ENCODE measurements at places on chromosomes 6 and 20.

DNA sequence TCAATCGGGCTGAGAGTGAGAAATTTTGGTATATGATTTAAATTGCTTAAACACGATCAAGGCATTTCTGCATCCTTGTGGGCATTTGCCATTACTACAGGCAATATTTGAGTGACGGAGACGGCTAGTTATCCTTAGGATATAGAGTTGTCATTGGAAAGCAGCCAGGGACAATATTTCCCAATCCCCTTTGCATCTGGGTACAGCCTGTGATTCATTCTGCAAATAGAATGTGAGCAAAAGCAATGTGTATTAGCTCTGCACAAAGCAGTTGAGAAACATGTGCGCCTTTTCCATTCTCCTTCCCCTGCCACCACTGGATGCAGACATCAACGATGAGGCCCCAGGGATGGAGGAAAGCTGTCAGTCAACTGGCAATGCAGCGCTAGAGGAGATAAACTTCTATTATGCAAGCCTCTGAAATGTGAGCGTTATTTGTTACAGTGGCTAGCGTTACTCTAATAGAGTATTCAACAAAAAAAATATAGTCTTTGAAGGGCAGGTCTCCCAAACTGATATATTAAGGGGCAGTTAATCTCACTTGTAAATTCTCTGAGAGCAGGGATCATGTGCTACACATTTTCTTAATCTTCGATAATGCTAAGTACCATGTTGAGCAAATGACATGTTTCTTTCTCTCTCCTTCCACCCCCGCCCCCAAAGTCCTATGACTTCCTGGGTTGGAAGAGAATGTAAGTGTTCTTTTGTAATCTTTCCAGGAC lies 37.1 kb upstream of the NCOA3 start:
- DNase-seq: no peak

GRCh38 chr20:43536817-43537440 lies 21.9 kb upstream of the SGK2 start:
- no peak for DNase-seq

- peak; percentile 41 for DNase-seq
Observed at GRCh38 chr6:73585566-73586415, 65.0 kb upstream of the EEF1A1 start.

DNA sequence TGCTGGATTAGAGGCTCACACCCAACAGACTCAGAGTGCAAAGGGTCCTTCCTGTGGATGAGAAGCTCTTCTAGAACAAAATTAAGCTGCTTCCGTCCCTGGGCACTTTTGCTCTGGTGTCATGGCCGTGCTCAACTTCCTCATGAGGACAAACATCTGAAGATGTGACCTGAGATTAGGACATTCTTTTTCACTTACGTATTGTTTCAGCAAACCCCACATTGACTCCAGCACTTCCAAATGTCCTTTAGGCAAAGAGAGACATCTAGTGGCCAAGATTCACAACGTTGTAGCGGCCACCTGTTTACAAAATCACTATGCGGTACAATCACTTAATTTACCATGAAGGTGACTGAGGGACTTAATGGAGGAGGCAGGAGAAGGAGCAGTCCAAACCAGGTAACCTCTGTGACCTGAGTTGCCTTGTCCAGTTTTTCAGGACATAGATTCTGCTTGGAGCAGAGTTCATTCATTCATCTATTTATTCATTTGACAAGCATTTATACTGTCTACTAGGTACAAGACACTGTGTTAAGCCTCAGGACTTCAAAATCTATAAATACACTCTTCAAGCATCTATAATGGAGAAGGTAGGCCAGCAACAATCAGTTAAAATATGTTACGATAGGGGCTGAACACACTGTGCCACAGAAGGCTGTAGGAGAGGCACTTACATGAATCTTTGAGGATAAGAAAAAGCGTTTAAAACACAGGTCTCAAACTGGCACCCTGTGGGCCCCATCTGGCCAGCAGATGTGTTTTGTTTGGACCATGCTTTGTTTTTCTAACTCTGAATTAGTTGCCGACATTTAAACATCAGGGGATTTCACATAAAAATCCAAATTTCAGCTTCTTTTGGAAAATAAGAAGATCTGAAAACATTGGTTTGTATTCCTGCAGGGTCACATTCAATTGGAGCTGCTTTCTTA lies 5.6 kb upstream of the ADGRF1 start:
- peak; percentile 20 for DNase-seq

DNA sequence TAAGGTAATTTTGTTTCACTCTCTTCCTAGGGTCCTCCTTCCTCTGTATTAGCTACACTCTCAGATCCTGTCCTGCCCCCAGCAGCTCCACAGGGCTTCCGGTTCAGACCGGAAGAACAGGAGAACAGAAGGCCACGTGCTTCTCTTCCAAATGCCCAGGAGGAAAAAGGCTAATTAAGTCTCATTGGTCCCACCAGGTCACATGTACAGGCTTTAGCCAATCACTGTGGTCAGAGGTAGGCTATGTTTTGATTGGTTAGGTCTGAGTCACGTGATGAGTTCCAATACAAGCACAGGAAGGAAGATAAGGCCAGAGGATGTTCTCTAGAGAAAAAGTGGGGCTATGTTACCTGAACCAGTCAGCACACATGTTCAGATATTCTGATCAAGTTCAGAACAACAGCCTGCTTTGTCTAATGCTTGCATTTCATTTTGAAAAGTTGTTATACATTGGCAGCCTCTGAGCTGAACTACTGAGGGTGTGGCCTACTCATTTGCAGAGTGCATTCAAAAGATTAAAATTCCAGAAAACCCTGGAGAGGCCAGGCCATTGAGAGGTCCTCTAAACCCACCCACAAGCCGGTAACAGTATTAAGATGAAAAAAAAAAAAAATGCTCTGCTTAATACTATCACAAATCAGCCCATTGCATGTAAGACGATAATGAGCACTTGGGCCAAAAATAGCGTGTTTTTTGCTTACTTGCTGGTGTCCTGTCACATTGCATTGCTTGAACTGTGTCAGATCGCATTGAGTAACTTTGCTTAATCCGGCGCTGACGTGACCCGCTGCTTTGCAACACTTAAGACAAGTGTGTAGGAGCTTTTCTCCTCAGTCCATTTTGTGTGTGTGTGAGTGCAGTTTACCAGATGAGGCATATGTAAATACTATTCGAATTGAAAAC lies 170.3 kb downstream of the TSHZ2 start:
- no peak for DNase-seq

- DNase-seq: peak; percentile 29
Observed at GRCh38 chr6:127547215-127547614, 28.1 kb upstream of the MTCL3 start.

DNA sequence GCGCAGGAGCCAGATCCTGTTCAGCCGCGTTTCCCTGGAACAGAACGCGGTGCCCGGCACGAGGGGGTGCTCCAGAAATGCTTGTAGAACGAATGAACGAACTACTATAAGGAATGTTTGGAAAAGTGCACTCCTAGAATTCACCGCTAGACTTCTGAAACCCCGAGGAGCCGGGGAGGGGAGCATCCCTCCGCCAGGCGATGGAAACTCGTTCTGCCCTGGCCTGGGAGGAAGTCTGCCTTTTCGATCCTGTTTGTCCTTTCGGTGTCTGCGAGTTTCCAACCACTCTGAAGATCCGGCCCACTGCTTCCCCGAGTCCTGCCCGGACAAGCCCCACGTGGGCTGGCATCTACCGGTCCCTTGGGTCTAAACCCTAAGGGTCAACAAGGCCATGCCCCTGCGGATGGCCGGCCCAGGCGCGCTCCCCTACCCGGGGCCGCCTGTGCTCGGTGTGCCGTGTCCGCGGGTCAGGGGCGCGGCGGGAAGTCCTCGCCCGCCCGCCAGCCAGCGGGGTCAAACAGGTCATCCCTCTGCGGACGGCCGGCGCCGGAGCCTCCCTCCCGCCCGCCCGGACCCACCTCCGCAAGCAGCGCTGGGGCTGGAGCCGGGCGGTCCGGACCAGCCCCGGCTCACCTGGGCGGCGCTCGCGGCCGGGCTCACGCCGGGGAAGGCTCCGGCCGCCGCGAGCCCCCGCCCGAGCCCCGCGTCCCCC lies 526 bp downstream of the SULF2 start:
- DNase-seq: no peak

GRCh38 chr20:51216850-51217249 lies 193.9 kb upstream of the KCNG1 start:
- DNase-seq: no peak

- no peak for DNase-seq
Observed at GRCh38 chr6:41302638-41303037, 16.2 kb upstream of the TREM1 start.

DNA sequence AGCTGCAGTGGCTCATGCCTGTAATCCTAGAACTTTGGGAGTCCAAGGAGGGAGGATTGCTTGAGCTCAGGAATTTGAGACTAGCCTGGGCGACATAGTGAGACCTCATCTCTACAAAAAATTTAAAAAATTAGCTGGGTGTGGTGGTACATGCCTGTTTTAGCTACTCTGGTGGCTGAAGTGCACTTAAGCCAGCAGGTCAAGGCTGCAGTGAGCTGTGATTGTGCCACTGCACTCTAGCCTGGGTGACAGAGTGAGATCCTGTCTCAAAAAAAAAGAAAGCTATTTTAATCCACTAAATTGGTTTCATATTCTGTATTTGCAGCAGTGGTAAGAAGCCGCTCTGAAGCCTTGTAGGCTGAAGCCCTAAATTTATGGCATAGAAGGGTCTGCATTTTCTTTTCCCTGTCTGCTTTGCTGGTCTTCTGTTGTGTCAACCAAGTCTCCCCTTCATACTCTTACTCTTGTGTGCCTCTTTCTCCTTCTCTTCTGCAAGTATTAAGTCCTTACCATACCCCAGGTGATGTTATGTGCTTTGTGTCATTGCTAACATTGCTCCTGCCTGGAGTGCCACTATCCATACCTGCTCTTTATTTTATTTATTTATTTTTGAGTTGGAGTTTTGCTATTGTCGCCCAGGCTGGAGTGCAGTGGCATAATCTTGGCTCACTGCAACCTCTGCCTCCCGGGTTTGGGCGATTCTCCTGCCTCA lies 70.9 kb downstream of the MYO6 start:
- no peak for DNase-seq

DNA sequence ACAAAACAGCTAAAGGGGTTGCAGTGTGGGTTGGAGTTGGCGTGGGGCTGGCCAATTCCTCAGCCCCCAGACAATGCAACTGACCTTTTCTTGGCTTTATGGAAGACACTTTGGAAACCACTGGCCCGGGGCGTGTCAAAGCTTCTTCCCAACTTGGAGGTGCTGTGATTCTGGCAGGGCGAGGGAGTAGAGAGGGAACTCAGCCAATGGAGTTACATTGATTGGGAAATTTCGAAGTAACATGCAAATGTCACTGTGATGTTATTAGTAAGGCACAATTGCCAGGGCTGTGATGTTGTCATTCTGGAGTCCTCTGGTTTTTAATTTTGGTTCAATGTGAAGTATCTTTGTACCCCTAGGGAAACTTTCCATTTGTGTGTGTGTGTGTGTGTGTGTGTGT lies 41.5 kb upstream of the EPB41L1 start:
- no peak for DNase-seq

DNA sequence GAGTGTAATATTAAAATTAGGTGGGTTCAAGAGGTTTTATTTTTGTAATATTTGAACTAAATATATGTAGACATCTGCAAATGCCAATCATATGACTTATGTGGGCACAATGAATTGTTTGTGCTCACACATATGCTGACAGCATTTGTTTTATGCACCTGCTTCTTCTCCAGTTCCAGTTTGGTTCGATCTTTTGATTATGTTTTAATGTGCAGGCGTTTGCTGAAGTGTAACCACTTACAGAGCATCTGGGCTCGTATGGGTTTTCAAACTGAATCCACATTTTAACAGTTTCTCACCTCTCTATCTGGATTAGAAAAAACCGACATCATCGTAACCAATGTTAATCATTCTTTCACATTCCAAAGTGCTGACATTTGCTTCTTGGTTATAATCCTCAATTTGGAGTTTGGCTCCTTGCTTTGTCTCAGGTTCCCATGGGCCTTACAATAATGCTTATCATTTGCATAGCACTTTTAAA lies 129.1 kb upstream of the SPACA1 start:
- DNase-seq: no peak

GRCh38 chr6:96330884-96331283 lies 190.7 kb upstream of the UFL1 start:
- DNase-seq: no peak

DNA sequence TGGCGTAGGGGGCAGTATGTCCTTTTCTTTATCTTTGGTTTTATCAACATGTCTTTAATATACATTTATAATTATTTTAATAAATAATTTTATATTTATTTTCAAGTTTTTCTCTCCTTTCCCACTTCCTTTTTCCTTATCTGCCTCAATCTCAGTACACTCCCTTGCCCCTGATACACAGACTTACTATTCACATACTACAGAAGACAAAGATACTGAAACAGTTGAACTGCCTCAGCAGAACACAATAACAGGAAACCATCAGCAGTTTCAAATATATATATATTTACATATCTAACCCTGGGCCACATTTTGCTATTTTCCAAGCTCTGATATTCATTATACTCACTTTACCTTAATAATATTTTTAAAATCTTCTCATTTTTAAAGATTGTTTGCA lies 19.8 kb downstream of the IBTK start:
- no peak for DNase-seq

Measured in activated T-cell treated with anti-CD3 and anti-CD28 coated beads, Interleukin-2, amount 50 U/mL, for 48 hours (primary cell).